NCI-H1930 (cell line): ENCODE measurements at places on chromosomes 2 and 18.

GRCh38 chr2:62801814-62802523, 96.5 kb downstream of the EHBP1 start:
- no peak for DNase-seq

GRCh38 chr2:20516646-20517341, 69.9 kb downstream of the RHOB start:
- no peak for DNase-seq

DNA sequence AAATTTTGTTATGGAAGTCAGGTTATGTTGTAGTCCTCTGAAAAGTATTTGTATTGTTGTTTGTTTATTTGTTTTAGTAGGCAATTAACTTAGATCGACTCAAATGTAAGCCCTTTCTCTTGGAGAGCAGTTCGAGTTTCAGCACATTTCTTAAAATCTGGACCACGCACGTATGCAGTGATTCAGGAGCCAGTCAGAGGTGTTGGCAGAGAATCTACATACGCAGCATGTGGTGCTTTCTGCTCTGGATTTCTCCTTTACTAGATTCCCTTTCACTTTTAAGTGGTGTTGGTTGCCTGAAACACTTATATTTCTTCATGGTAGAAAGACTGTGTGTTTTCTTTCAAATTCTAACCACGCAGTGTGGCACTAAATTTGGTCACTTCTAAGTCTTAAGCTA, 773.9 kb upstream of the LRATD1 start:
- DNase-seq: no peak

- no peak for DNase-seq
These were observed 206.6 kb downstream of the ZNF385B start for GRCh38 chr2:179654806-179655205.

DNA sequence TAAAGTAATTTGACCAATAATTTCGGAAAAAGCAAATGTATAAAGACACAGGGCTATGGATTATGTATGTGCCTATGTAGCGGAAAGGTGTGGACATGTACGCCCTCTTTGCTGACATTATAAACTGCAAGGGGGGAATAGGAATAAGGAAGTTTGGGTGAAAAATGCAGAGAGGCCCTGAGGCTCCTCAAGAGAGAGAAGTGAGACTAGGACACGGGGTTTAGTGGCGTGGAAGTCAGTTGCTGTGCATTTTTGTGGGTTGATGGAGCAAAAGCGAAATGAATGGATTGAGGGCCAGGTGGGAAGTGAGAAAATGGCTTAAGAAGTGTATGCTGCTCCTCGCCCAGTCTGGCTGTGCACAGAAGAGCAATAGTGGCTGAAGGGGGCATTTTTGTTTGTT, 96.2 kb upstream of the B3GNT7 start:
- no peak for DNase-seq
